Stimulated activated CD8-positive, alpha-beta memory T cell treated with anti-CD3 and anti-CD28 coated beads, Interleukin-2, amount 100 ng/mL, for 1 hour (primary cell): ENCODE measurements at places on chromosomes 11 and 22.

DNA sequence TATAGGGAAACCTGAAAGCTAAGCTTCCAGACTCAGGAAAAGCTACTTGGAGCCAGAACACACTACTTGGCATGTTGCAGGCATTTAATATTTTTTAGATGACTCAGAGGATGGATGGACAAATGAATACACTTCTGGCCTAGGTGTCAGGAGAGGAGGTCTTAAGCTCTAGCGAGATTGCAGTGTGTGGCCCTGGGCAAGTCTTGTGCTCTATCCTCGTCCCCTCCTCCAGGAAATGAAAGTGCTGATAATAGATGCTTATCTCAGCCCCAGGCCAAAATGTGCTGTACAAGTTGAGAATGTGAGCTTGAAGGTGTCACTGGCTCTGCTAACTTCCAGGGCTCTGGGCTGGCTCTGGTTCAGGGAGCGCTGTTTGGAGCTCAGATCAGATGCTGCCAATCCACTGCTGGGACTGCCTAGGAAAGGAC is 136.3 kb downstream of the PKNOX2 start:
- DNase-seq, result no peak

- no peak for DNase-seq
Measured at GRCh38 chr11:32069361-32070058, 21.4 kb upstream of the RCN1 start.

DNA sequence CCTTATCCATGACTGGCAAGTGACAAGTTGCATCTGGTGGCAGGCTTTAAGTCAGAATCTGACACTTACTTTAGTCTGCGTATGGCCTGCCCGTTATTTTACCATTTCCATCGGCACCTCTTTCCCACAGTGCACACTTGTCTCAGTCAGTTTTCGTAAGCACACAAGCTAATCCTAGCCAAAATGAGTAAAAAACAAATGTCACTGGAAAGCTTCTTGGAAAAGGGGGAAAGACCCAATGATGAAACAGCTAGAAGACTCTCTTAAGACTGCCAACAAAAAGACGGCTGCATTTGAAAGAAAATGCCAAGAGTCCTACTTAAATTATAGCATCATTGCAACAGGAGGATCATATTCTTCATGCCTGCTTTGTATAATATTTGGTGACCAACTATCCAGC is 457.9 kb upstream of the ISX start:
- no peak for DNase-seq

GRCh38 chr22:36456464-36456845 is 25.0 kb downstream of the TXN2 start:
- no peak for DNase-seq

DNA sequence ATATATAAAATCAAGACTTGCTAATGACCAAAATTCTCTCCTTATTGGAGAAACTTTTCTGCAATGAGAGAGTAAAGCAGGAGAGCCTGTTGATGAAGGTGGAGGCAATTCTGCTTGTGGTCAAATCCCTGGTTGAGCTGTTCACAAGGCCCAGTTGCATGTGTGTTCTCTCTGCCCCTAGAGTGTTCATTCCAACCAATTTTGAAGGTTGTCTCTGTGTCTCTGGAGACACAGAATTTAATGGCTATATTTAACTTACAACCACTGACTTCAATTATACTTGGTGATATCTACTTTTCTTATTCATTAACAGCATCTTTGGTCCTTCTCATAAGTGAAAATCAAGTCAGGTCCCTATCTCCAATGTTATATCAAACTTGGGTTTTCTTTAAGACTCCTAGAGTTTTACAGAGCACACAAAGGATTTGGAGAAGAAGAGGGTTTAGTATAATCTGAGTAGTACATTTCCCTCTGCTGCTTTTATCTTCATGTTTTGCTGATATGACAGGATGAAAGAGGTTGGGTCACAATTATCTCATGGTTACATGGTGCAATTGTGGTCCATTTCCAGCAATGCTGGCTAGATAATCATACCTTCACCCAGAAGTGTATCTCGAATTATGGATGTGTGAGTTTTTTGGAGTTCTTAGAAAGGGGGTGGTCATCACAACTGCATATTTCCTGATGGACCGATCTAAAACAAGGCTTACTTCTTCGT is 4.0 kb downstream of the OOSP4A start:
- DNase-seq, result no peak
